IPS DF 6.9 (cell line): ENCODE measurements at places on chromosomes 6 and 20.
A peak's percentile ranks its signal among the peaks of the same experiment; 100 is the strongest.

GRCh38 chr20:16308754-16309153 is 264.5 kb downstream of the KIF16B start:
- no peak for DNase-seq

GRCh38 chr6:15793826-15794225 is 131.0 kb upstream of the DTNBP1 start:
- DNase-seq, result no peak

- no peak for DNase-seq
Measured at GRCh38 chr6:136411453-136412354, 122.1 kb upstream of the BCLAF1 start.

DNA sequence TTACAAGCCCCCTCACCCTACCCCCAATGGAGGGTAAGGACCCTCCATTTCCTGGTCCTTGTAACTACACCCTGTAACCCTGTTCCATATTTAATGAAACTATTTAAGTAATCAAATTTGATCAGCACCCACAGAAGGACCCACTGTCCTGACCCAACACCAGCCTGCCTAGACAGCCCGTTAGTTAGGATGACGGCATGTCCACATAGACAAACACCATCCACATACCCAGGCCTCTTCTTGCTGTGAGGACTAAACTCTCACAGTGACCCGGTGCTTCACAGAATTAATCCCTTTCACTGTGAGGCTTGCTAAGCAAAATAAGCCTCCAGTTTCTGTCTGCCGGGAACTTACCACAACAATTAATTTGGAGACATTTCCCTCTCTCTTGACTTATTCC is 32.8 kb upstream of the FOXQ1 start:
- DNase-seq, result no peak

- DNase-seq, result no peak
Measured at GRCh38 chr6:72930556-72931132, 294.7 kb downstream of the KHDC1L start.

DNA sequence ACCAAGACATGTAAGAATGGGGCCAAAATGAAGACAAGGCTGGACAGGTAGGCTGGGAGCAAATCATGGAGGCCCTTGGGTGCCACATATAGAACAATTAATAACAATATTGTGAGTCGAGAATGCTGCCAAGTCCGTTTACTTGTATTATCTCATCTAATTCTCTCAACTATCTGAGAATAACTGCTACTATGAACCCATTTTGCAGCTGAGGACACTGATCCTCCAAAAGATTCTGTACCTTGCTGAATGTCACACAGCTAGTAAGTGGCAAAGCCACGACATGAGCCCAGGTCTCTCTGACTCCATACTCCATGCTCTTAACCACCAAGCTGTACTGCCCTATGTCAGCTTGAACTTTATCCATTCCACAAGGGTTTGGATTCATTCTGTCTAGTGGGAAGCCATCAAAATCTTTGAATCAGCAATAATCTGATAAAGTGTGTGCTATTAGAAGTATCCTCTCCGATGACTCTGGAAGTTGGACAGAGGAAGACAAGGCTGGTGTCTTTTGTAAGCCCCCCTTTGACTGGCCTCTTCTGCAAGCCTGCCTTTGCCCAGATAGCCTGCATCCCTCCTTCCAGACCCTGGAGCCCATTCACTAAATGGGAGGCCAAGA is 43.5 kb upstream of the PDYN start:
- no peak for DNase-seq

- no peak for DNase-seq
Measured at GRCh38 chr6:70033781-70034180, 167.4 kb downstream of the COL19A1 start.

DNA sequence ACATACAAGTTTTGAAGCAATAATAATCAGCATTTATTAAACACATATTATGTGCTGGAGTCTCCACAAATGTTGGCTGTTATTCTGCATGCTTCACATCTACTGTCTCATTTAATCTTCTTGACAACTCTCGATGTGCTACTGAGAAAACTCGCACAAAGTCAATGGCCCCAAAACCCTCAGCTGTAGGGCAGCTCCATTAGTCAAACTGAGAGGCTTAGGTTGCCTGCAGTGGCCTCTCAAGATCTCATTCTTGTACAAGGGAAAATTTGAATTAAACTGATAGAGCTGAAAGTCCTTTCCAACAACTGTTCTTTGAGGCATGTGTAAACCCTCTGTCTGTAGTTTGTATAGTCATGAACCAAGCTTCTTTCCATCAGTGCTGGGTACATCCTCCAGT is 49.8 kb downstream of the MBOAT1 start:
- DNase-seq, result no peak

DNA sequence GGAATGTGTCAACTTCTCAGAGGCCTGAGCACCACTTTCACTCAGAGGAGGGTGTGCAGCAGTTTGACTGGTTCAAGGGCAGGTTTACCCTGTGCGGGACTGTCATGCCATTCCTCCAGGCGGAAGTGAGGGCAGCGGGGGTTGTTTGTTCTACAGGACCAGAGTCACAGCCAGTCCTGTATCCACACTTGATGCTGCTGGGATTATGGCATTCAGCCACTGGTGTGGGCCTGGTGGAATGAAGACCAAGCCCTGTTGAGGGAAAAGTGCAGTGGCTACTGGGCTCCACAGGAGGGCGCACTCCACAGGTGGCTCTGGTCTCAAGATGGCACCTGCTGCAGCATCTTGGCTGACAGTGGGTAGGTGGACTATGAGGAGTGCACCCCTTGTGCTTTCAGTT is 14.8 kb downstream of the SEMG2 start:
- DNase-seq, result peak; percentile 54

- DNase-seq, result no peak
Measured at GRCh38 chr6:161186173-161186769, 87.6 kb downstream of the AGPAT4 start.

- no peak for DNase-seq
Measured at GRCh38 chr6:10390495-10391298, 24.2 kb downstream of the TFAP2A start.

DNA sequence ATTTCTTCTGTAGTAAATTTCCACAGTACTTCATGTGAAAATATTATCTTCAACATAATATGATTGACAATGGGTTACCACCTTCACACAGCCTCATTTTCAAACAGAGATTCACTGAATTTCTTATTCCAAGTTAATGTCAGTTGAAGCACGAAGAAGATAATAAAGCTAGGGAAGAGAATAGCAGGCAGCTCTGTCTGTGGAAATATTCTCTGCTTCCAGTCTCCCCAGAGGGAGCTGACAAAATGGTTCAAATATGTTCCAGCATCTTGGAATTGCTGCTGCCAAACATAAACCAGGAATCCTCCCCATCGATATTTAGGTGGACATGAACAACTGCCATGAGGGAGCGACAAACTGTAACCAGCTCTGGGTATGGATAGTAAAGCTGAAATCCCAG is 224.8 kb downstream of the GJA1 start:
- DNase-seq, result no peak

DNA sequence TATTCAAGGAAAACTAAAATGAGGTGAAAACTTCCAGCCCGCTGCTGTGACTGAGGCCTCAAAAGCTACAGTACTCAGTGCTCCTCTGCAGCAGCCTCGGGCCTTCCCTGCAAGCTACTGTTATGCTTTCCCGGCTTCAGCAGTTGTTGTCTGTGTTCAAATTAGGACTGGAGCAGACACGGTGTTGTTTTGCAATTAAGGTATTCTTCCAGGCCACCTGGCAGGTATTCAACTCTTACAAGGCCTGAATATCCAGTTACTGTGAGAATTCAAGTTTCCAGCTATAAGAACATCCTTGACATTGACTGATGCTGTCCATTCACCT is 10.7 kb downstream of the TXNDC5 start:
- no peak for DNase-seq

GRCh38 chr6:119261944-119262284 is 87.6 kb downstream of the MAN1A1 start:
- DNase-seq, result no peak

GRCh38 chr20:33068251-33068939 is 11.0 kb upstream of the BPIFB4 start:
- no peak for DNase-seq

DNA sequence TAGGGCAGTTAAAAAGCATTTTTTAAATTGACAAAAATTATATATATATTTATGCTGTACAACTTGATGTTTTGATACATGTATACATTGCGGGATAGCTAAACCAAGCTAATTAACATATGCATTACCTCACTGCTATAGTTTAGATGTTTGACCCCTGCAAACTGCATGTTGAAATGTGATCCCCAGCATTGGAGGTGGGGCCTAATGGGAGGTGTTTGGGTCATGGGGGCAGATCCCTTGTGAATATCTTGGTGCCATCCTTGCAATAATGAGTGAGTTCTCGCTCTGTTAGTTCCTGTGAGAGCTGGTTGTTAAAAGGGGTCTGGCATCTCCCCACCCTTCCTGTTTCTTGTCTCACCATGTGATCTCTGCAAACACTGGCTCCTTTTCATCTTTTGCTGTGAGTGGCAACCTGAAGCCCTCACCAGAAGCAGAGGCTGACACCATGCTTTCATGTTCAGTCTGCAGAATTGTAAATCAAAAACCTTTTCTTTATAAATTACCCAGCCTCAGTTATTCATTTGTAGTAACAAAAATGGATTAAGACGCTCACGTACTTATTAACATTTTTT is 111.8 kb downstream of the MCHR2 start:
- no peak for DNase-seq

GRCh38 chr6:140440223-140440835 is 1065.9 kb upstream of the CITED2 start:
- no peak for DNase-seq

GRCh38 chr6:30735668-30736314 is 6.7 kb downstream of the FLOT1 start:
- no peak for DNase-seq

DNA sequence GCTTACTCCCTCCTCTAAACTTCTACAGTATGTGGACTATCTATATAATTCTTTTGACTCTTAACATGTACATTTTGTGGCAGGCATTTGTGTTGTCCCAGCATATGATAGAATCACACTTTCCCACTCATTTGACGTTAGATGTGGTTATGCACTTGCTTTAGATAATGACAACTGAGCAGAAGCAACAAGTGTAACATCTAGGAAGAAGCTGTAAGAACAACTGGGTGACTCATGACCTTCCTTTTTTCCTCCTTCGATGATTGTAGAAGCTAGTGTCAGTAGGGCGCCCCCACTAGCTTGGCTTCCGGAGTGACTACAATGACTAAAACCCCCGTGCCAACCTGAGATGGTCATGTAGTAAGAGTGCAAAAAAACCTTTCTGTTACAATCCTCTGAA is 74.6 kb upstream of the CEP85L start:
- DNase-seq, result no peak

- DNase-seq, result no peak
Measured at GRCh38 chr6:75493400-75494064, at the start of gene FILIP1. TSS of gene FILIP1 (minus strand) at chr6:75493800. CDS start at chr6:75414972, 78,828 bp downstream.

- DNase-seq, result no peak
Measured at GRCh38 chr6:81630719-81631118, 121.8 kb downstream of the TENT5A start.

DNA sequence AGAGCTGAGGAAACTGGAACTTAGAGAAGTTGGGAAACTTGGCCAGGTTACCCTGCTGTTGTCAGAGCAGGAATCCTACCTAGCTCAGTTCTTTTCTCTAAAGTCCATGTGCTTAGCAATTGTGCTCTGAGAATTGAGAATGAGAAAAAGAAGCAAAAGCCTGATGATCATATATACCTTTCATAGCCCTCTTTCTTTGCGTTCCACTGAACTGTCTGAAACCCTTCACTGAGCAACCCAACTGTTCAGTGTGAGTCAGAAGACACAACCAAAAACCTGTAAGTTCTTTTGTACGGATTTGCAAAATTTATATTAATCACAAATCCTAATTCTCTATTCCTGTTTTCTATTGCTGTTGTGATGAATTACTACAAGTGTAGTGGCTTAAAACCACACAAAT is 80.6 kb downstream of the PHF3 start:
- DNase-seq, result no peak

DNA sequence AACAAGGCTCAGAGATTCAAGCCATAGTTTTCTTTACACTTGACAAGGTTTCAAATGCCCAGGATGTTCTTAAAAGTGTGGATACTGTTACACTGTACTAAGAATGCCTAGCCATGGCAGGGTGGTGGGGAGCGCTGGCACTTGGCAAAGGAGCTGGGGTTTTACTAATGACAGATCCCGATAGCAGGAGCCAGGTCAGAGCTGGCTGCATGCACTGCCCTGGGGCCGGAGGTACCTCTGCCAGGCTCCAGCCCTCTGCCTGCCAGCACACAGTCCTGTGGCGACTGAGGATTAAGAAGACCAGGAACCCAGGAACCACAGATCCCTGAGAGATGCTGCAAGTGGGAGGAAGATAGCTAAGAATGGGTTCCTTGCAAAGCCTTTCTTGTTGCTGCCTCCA is 260.3 kb downstream of the ALDH8A1 start:
- no peak for DNase-seq

GRCh38 chr20:6814945-6815344 is 47.5 kb downstream of the BMP2 start:
- DNase-seq, result no peak

GRCh38 chr6:162526960-162527359 is 200.6 kb downstream of the PRKN start:
- no peak for DNase-seq

- DNase-seq, result no peak
Measured at GRCh38 chr20:59177266-59178250, 13.9 kb downstream of the ZNF831 start.

GRCh38 chr6:163579111-163579879 is 164.8 kb downstream of the QKI start:
- no peak for DNase-seq

GRCh38 chr6:106458021-106458986 is 97.8 kb downstream of the CRYBG1 start:
- DNase-seq, result no peak

DNA sequence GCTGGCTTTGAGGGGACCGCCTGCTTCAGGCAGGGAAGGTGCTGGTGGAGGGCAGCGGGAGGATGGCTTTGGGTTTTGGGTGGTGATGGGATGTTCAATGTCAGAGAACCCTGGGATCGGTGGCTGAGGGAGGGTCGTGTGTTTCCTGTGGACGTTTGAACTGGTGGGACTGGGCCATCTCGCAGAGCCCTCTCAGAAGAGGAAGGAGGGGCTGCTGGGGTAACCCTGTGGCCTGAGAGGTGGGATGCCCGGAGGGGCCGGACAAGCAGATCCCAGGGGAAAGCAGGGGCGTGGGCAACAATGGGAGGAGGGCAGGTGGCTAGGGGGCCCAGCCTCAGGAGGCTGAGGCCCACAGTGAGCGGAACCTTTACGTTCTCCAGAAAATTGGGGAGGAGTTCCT is 34.9 kb downstream of the PYGB start:
- no peak for DNase-seq

GRCh38 chr6:125658759-125659431 is 90.5 kb upstream of the HEY2 start:
- DNase-seq, result no peak

DNA sequence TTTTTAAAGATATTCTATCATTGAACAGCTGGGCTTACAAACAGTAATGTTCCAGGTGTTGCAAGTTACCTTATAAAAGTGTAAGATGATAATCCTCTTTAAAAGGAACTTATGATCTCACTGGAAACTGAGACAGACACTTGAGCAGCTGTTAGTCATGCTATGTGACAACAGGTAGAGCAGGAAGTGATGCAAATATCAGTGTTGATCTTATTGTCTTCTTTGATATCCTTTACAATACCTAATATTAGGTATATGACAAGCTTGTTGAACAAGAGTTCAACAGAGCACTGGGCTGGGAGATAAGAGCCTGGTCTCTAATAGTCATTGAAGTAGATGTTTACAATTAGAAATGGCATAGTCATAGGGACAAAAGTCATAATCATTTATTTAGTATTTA is 150.0 kb downstream of the UBE3D start:
- no peak for DNase-seq
